ENCODE measurements at places on chromosomes 5 and 9. TPM values are rescaled to one million over a fixed set of nuclear protein-coding genes. Genes with fewer than 3 reads are reported as not detected.

Gene FAM221B
- not detected for polyA plus RNA-seq

Gene PCDHGA11
- polyA plus RNA-seq = 0.21 TPM

Gene SELENOP
- 34.3 TPM for polyA plus RNA-seq

Gene EIF4E1B
- 0.62 TPM for polyA plus RNA-seq

Gene C5orf52
- polyA plus RNA-seq = not detected

Data from psoas muscle (tissue), 8 donors.